ENCODE measurements at places on chromosomes 7 and 10.

GRCh38 chr7:36710186-36710791 lies 14.0 kb downstream of the AOAH start:
- DNase-seq: no peak

DNA sequence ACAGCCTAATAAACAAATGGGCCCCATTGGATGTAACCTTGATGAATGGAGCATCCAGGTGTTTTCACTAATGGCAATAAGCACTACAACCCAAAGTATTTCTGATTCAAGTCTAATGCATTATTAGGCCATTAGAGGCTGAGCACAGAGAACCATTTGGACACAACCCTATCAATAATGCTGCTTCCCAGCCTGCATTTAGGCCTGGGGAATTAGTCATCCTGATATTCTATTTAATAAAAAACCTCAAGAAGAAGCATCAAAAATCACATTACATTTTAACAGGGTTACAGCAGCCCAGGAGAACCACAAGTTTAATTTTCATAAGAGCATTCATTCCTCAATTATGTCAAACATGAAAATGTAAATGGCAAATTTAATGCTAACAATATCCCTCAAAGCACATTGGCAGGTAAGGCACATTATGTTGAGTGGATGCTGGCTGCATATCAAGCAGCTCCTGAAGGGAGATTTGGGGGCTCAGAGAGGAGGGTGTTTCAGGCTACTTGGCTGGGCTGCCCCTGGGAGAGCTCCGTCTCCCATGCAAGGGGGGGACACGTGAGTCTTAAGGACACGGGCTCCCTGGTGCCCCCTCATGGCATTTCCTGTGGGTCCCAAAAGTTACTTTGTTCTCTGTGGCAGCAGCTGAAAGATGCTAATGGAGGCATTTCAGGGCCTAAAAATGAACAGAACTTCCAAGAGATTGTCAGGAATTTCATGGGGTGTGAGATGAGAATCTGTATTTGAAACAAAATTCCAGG lies 143.4 kb downstream of the HERPUD2 start:
- peak; percentile 22 for DNase-seq

DNA sequence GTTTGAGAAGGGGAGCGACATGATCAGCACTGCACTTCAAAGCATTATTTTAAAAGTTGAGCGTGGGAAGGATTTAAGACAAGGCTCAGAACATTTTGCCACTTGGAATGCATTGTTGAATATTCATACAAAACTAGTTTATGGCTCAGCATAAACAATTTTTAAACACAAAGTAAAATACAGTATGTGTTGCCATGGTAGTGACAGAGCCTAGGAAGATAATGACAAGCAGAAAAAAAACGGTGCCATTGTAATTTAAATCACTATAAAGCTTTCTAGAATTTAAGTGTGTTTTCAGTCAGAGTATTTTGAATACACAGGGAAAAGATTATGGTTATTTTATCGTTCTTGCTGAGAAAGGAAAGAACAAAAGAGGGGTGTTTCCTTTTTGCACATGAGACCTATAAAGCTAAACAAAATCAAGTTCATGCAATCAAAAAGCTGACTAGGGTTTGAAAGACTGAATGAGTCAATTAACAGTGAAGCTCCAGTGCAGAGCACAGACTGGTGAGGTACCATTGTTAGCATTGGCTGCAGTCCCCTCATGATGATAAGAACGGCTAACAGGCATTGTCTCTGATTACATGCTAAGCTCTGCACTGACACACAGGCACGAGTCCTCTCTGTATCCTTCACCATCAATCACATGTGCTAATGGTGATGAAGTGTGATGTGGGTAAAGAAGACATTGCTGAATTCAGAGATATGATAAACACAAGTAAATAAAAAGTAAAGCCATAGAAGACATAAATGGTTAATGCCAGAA lies 181.9 kb upstream of the VSTM2A start:
- DNase-seq: no peak

- DNase-seq: no peak
Measured at GRCh38 chr7:76372984-76373833, 14.4 kb upstream of the YWHAG start.

- no peak for DNase-seq
Measured at GRCh38 chr7:100649826-100650565, 6.3 kb downstream of the ACTL6B start.

DNA sequence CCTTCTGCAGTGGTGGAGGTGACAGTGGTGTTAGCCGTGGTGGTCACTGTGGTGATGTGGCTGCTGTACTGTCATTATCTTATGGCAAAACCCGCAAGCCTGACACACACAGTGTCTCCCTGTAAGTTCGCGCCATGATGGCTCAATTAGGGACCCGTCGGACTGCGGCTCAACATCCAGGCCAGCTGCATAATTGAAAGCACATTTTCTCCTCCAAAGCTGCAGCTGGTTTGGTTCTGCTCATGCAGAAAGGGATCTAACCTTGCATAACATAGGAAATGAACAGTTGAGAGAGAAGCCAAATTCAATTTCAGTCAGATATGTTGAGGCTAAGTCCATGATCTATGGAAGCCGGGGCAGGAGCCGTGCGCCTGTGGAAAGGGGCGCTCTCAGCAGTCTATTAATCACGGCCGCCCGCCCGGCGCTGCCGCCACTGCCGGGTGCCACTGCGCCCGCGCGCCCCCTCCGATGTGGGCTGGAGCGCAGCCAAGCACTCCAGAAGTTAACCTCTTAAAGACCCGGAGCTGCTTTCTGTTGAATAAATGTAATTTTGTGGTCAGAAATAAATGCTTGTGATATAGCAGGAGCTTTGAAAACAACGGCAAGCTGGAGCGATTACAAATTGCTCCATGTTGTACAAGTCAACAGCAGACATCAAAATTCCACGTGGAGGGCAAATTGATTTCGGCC lies 227.7 kb downstream of the CUX1 start:
- DNase-seq: no peak

DNA sequence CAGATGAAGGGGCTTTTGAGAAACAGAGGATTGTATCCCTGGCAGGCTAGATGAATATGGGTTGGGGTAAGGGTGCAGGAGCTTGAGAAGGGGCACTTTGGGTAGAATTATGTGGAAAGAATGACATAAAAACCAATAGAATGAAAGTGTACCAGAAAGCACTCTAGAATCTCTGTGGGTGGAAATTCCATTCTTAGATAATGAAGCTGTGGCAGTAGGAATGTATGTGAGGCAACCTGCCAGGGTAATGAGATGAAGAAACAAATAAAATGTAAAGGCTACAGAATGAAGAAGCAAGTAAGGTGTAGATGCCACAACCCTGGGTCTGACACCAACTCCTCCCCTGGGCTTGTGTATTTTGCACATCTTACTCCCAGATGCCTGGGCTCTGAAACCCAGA lies 16.8 kb downstream of the NOBOX start:
- DNase-seq: no peak

- DNase-seq: no peak
Measured at GRCh38 chr10:18113881-18114280, 26.3 kb upstream of the CACNB2 start.

GRCh38 chr7:108643136-108643535 lies 73.5 kb downstream of the DNAJB9 start:
- no peak for DNase-seq

DNA sequence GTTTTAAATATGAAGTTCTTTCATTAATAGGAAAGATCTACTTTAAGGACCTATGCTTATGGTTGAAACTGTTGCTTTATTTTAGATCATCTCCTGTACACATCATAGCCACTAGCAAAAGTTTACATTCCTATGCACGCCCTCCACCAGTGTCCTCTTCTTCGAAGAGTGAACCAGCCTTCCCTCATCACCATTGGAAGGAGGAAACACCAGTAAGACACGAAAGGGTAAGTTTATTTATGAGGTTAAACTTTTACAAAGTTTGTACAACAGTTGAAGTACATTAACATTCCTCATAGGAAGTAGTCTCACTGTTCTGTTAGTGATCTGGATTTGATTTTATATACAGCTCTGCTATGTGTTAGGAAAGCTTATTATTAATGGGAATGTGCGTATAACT lies 16.9 kb downstream of the HBP1 start:
- no peak for DNase-seq

DNA sequence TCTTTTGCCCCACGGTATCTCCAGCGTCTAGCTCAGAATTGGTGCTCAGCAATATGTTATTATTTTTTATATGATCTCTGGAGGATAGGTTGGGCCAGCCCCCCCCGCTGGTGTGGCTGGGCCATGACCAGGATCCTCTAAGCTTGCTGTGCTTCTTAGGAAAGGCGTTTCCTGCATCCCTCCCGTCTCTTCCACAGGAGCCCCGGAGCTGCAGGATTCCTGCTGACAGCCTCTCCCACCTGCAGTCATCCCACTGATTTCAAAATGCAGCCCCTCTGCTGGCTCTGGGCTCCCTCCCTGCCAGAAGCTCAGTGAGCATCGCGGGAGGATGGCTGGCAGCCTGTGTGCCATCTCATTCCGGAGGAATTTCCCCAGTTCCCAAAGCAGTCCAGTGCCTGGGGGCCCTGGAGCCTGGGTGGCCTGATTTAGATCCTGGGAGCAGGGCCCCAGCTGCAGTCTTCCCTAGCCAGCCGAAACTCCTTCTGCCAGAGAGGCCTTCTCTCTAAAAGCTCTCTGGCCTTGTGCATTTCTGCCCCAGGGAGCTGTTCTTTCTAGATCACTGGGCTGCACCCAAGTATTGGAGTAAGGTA lies 21.8 kb upstream of the GOLGA7B start:
- no peak for DNase-seq

DNA sequence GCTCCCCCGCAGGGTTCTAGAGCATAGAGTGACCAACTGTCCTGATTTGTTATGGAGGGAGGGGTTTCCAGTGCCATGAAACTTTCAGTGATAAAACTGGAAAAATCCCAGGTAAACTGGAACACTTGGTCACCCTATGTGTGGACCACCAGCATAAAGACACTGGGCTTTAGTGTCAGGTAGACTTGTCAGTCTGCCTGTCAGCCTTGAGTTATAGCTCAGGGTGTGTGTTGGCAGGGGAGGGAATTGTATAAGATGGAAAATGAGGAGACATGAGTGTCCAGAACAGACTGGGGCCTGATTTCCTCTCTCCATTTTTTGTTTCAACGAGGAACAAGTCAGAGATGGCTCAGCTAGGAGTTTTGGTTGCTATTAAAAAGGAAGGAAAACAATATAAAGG lies 10.2 kb upstream of the EFCAB10 start:
- DNase-seq: no peak
